Renal pelvis (tissue), 12 donors: ENCODE measurements at places on chromosomes 3 and 15. TPM values are rescaled to one million over a fixed set of nuclear protein-coding genes. Genes with fewer than 3 reads are reported as not detected.

- DNase-seq = no peak
Measured at GRCh38 chr3:64358853-64359252, 133.6 kb upstream of the PRICKLE2 start.

GRCh38 chr3:58487140-58487886 lies 4.6 kb upstream of the KCTD6 start:
- no peak for DNase-seq

GRCh38 chr3:137769322-137770065 lies 5.4 kb downstream of the SOX14 start:
- DNase-seq = no peak

DNA sequence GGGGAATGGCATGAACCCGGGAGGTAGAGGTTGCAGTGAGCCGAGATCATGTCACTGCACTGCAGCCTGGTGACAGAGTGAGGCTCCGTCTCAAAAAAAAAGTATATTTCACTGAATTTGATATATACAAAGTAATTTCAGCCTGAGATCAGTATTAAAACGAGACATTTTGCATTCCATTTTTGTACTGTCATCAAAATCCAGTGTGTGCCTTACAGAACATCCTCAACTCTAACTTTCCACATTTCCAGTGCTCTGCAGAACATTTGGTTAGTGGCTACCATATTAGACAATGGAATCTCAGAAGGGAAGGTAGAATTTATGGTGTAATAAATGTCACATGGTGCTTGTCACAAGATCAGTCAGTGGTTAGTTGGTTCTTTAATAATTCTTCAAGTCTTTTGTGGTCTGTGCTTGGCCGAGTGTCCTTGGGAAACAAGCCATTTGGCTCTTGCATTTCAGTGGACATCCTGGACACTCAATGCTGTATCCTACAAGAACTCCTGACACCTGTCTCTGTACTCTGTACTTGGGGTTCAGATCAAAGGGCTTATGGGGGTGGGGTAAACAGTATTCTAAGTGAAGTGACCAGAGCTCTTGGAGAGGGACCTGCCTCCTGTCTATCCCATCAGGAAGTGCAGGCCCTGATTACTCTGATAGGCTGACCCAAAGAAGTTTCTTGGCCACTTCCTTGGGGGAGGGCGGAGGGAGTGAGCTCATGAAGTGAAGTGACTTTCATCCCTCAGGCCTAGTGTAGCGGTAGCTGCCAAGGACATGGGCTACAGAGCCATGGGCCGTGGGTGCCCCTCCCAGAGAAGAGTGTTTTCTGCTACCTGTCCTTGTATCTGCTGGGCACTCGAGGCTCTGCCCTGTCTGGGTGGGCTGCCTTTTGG lies 3.7 kb downstream of the ACVR2B start:
- DNase-seq = no peak

- DNase-seq = no peak
Measured at GRCh38 chr3:30804984-30805383, 89.5 kb downstream of the GADL1 start.

DNA sequence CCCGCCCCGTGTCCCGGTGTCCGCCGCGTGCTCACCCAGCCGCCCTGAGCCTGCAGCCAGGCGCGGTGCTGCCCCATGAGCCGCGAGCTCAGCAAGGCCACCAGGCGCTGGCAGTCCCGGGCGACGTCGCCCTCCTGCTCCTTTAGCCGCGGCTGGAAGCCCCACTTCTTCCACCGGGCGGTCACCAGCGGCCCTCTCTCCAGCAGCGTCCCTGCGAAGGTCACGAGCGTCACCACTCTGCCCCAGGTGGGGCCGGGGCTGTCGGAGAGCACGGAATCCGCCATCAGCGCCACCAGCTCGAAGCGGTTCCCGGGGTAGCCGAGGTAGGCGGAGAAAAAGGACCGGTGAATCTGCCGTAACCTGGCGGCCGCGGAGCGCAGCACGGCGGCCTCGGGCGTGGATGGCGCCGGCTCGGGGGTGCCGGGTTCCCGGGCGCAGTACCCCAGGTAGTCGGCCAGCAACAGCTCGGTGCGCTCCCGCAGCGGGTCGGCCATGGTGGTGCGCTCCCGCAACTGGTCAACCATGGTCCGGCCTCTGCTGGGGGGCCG lies 298 bp downstream of the BCL2L10 start:
- peak; percentile 38 for DNase-seq

DNA sequence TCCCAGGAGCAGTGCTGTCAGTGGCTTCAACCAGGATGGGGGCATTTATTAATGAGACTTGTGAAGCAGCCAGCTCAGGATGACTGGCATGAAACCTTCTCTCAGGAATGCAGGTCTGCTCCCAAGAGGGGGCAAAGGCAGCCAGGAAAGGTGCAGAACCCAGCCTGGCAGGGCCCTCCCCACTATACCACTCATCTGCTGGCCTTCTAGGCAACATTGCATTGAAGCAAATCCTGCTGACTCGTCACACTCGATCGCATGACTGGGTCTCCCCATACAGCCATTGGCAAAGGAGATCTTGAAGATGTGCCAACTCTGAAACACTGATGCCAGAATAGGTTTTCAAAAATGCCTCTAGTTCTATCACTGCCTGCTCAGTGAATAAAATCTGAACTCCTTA lies 65.7 kb upstream of the CMTM7 start:
- no peak for DNase-seq

DNA sequence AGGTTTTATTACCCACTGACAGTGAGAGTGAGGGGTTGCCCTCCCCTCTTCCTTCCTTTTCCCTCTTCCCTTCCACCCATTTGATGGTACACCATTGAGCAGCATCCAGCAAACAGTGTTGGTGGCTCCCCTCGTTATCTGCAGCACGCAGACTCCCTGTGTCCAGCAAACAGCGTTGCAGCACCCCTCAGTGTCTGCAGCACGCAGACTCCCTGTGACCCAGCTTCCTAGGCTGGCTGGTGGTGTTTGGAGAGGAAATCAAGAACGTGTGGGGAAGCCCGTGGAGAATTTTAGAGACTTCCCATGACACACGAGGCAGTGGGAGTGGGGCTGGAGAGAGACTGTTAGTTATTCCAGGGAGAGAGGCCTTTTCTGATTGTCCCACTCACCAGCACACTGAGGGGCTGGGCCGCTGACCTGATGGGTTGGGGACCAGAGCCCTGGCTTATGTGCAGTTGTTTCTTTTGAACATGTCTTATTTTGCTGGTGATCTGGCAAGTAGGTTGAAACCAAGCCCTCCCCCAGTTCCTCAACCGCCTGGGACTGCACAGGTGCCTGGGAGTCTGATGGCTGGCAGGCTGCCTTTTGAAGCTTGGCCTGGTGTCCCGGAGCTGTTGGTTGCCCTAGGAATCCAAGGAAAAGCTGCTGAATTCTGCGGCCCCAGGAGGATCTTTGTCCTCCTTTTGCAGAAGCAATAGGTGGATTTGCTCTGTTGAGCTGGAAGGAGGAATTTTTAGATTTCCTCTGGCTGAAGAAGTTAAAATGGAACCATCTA lies 19.0 kb downstream of the APBA2 start:
- DNase-seq = no peak

- DNase-seq = peak; percentile 4
Measured at GRCh38 chr15:74907163-74907870, 666 bp upstream of the FAM219B start.

GRCh38 chr15:92383519-92384324 lies 10.0 kb upstream of the ST8SIA2 start:
- DNase-seq = no peak

DNA sequence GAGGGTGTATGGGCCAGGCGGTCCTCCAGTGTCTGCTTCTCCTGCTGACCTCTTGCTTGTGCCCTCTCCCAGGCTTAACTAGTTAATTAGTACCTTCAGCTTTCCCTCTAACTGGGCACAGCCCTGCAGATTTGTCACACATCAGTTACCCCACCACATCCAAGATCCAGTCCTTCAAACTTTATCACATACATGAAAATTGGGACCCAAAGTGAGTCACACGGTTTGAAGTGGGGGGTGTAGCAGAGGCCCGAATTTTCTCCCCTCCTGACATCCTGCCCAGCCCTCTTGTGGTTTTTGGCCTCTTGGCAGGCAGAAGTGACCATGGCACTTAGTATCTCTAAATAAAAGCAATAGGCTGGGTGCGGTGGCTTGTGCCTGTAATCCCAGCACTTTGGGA lies 3.9 kb downstream of the MAPKAPK3 start:
- no peak for DNase-seq

DNA sequence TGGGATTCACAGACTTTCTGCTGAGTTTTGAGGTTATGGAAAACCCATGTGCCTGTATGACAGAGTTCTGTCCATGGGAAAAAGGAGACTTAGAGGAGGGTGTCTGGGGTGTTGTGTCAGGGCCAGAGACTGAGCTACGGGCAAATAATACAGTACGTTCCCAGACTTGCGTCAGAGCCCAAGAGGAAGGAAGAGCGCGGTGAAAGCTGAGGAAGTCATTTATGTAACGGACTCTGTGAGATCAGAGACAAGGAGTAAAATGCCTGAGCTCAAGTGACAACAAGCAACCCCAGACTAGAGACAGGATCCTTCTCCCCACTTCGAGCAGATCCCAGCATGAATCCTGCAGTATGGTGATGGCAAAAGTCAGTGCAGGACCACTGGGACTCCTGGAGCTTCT lies 368.6 kb upstream of the MCTP2 start:
- no peak for DNase-seq

DNA sequence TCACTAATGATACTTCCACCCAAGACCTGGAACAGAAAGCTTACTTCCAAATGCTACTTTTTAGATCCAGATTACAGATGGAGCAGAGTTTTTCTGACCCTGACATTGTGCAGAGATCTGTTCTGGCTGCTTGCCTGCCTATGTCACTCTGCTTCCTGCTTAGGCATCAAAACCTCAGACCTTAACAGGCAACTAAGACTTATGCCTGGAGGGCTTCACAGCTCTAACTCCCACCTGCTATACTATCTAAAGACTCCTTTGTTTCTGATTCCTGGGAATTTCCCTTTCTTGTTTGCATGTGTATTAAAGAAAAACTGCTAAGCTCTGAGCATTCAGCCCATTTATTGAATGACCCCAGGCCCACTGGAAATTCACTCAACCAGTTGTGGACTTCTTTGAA lies 157.4 kb upstream of the NPHP3 start:
- DNase-seq = peak; percentile 21

GRCh38 chr3:94063496-94064119 lies 747 bp downstream of the NSUN3 start:
- no peak for DNase-seq

GRCh38 chr15:90190606-90191343 lies 10.4 kb upstream of the SEMA4B start:
- DNase-seq = no peak

GRCh38 chr15:23422946-23423708 lies 23.9 kb downstream of the GOLGA6L2 start:
- no peak for DNase-seq

GRCh38 chr3:126550488-126551051 lies 8.2 kb downstream of the C3orf22 start:
- DNase-seq = no peak

- DNase-seq = no peak
Measured at GRCh38 chr3:179734497-179735281, 81.8 kb downstream of the USP13 start.

DNA sequence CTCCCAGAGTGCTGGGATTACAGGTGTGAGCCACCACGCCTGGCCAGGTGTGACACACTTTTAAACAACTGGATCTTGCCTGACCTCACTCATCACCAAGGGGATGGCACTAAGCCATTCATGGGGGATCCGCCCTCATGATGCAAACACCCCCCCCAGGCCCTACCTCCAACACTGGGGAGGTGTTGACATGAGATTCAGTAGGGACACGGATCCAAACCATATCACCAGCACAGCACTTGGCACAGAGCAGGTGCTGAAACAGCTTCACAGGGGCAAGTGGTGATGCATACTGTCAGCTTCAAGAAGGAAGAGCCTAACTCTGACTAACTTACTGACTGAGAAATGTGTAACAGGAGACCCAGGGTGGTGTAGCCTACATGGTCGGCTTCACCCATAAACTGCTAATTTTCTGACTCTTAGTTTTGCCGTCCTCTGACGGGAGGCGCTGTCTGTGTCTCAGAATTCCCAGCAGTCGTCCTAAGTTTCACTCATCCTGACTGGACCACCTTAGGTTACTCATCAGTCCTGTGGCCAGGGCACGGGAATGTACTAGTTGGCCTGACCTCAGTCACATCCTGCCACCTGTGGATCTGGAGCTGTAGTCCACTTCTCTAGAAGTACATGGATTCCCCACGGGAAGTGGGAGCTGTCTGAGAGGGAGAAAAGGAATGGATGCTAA lies 81.9 kb upstream of the PLXNA1 start:
- no peak for DNase-seq

DNA sequence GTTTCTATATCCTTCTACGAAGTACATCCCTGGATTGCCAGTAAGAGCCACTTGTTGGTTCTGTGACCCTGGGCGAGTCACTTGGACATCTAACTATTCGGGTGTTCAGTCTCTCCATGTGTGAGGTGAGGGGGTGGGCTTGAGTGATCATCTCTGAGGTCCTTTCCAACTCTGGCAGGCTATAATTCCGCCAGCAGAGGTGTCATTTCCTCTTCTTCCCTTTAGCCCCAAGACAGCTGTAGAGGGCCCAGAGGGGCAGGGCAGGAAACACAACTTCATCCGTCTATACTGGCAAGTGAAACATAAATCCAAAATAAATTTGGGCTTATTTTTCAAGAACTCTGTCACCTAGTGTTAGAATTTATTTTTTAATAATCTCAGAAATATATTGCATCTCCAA lies 38.1 kb downstream of the C2CD4A start:
- DNase-seq = no peak

- no peak for DNase-seq
Measured at GRCh38 chr15:79261836-79262235, 20.7 kb upstream of the ANKRD34C start.

DNA sequence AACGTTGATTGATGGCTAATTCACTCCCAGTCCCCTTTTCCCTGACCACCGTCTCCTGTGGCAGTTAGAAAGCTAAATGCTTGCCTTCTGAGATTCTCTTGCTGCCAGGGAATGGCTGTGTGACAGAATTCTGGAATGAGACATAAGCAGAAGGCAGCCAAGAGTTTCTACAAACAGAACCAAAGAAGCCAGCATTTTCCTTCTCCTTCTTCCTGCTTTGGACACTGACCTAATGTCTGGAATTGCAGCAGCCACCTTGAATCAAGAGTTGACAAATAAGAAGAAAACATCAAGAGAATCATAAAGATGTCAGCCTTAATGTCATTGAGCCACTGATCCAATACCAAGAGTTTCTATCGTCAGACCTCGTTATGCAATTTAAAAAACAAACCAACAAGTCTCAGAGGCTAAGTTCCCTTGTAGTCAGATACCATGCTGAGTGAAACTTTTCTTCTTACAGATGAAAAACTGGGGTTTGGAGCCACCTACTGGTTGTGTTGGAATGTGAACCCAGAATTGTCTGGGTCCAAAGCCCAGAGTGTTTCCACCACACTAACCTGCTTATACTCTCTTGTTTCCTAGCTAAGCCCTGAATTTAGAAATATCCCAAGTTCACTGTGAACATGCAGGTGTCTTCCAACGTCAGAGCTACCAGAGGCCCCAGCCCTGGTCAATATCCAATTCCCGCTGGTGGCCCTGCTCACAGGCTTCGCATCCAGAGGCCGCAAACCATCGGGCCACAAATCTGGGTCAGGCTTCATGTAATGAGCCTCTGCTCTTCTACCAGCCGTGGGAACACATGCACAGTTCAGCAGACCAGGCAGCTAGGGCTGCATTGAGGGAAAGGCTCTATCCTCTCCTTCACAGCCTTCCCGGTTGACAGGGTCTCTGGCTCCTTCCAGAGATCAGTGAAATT lies 42.5 kb downstream of the MCF2L2 start:
- DNase-seq = peak; percentile 71

The REC114 gene
- polyA plus RNA-seq = not detected

The COPB2 gene
- 127 TPM for polyA plus RNA-seq

The MRPL47 gene
- 57.6 TPM for polyA plus RNA-seq

The KNL1 gene
- polyA plus RNA-seq = 16.5 TPM

The RHOA gene
- 464 TPM for polyA plus RNA-seq

The LTK gene
- polyA plus RNA-seq = 2.0 TPM

The LCTL gene
- polyA plus RNA-seq = 0.31 TPM
